ENCODE measurements at places on chromosomes 7 and 10.

DNA sequence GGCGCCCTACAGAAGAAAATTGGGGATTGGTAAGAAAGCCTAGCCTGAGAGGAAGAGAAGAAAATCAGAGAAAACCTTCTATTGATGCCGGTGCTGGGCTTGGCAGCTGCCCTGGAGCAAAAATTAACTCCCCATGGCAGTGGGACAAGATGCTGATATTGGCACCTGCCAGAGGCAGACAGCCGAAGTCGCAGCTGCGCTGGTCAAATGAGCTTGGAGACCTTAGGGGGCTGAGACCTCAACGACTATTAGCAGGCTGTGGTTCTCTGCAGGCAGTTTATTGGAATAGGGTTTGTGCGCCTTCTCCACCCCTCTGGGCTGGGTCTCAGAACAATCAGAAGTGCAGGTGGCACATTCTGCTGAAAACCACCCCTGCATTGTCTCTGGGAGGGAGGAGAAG, 213.7 kb downstream of the GFRA1 start:
- H3K27me3 ChIP-seq, result no peaks in the 10 kb centered on the region
- no peak for DNase-seq
- H3K36me3 ChIP-seq, result no peaks in the 10 kb centered on the region
- H3K4me1 ChIP-seq, result no peaks in the 10 kb centered on the region

GRCh38 chr7:43834463-43835251, 34.7 kb downstream of the MRPS24 start:
- no peak for DNase-seq
- H3K27ac ChIP-seq, result no peak overlapping the region
- H3K4me3 ChIP-seq, result no peak overlapping the region
- peaks cover 10% of the 10 kb centered on the region for H3K4me1 ChIP-seq
- H3K27me3 ChIP-seq, result no peaks in the 10 kb centered on the region
- H3K36me3 ChIP-seq, result no peaks in the 10 kb centered on the region

DNA sequence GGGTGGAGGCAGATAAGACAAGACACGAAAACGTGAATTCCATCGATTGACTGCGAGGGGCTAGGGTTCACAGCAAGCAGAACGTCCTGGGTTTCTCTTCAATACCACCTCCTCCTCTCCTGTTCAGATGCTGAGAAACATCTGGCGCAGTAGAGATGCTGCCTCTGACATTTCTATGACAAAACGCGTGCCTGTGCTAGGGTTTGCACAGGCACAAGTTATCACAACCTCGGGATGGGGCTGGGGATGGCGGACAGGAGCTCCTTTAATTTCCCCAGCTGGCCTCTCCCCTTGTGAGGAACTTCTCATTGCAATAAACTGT, 99.8 kb upstream of the SVIL start:
- peak overlapping the region; percentile 88 for H3K4me3 ChIP-seq
- H3K4me1 ChIP-seq, result peaks cover 59% of the 10 kb centered on the region
- no peaks in the 10 kb centered on the region for H3K27me3 ChIP-seq
- no peaks in the 10 kb centered on the region for H3K36me3 ChIP-seq

DNA sequence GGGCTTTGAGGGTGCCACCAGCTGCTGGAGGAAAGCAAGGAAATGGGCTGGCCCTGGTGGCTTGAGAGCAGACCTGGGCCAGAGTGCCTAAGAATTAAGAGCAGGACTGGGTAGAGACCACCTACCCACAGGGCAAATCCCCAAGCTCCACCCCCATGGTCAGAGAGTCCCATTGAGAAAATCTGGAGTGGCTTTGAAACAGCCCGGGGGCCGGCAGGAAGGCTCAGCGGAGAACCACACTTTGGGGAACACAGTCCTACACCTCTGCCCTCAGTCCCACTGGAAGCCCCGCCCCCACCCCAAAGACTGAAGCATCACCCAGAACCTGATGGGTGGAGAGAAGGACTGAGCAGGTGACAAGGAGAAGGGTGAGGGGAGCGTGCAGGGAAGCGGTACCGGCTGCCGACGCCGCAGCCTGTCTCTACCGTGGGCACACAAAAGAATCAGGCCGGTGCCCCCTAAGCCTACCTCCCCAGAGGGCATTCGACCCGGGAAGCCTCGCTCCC, 3.6 kb downstream of the SMARCD3 start:
- H3K27ac ChIP-seq, result no peak overlapping the region
- H3K4me1 ChIP-seq, result peaks cover 74% of the 10 kb centered on the region
- peaks cover 26% of the 10 kb centered on the region for H3K36me3 ChIP-seq
- peaks cover 60% of the 10 kb centered on the region for H3K27me3 ChIP-seq
- DNase-seq, result no peak

- no peak for DNase-seq
- H3K27ac ChIP-seq, result no peak overlapping the region
- no peaks in the 10 kb centered on the region for H3K36me3 ChIP-seq
- no peaks in the 10 kb centered on the region for H3K4me1 ChIP-seq
- H3K4me3 ChIP-seq, result no peak overlapping the region
Measured at GRCh38 chr7:26574476-26574875, 282.8 kb downstream of the SNX10 start.

DNA sequence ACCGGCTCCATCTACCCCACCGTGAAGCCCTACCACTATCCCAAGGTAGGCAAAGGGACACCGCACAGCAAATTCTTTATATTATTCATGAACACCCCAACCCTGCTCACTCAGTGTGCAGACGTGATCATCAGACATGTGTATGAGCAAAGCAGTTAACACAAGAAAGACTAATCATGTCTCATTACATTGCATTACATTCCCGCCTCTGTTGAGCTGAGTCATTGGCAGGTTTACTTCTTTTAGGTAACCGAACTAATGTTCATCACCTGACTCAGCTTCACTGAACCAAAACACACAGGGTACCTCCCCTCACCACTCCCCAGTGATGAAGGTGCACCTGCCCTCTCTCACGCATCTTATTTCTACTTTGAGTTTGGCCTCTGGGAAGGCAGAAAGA, 233.4 kb downstream of the PAXIP1 start:
- H3K4me3 ChIP-seq, result no peak overlapping the region
- no peak overlapping the region for H3K27ac ChIP-seq
- H3K4me1 ChIP-seq, result no peaks in the 10 kb centered on the region
- no peaks in the 10 kb centered on the region for H3K27me3 ChIP-seq
- no peak for DNase-seq

- DNase-seq, result no peak
- H3K4me1 ChIP-seq, result no peaks in the 10 kb centered on the region
- H3K27ac ChIP-seq, result no peak overlapping the region
- no peak overlapping the region for H3K4me3 ChIP-seq
Measured at GRCh38 chr10:108653531-108653930, 1269.8 kb downstream of the XPNPEP1 start.

DNA sequence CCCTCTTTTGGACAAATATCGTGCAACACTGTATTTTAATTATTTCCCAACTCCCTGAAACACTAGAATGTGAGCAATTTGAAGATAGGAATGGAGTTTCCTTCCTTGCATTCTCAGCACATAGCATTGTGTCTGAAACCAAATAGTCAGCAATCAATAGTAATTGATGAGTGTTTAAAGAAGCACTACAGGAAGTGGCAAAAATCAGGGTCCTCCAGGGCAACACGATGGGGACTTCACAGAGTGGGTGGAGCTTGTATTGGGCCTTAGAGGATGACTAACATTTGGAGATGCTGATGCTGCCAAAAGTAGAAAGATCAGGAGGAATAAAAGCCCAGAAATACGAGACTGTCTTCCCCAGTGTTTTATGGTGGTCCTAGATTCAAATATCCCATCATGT, 94.9 kb downstream of the NPSR1 start:
- H3K36me3 ChIP-seq, result no peaks in the 10 kb centered on the region
- no peak for DNase-seq
- no peak overlapping the region for H3K4me3 ChIP-seq
- no peaks in the 10 kb centered on the region for H3K4me1 ChIP-seq

GRCh38 chr7:128660596-128660995, 11.5 kb upstream of the GARIN1A start:
- H3K36me3 ChIP-seq, result no peaks in the 10 kb centered on the region
- H3K27me3 ChIP-seq, result no peaks in the 10 kb centered on the region
- H3K4me3 ChIP-seq, result no peak overlapping the region
- no peak for DNase-seq
- no peaks in the 10 kb centered on the region for H3K4me1 ChIP-seq

DNA sequence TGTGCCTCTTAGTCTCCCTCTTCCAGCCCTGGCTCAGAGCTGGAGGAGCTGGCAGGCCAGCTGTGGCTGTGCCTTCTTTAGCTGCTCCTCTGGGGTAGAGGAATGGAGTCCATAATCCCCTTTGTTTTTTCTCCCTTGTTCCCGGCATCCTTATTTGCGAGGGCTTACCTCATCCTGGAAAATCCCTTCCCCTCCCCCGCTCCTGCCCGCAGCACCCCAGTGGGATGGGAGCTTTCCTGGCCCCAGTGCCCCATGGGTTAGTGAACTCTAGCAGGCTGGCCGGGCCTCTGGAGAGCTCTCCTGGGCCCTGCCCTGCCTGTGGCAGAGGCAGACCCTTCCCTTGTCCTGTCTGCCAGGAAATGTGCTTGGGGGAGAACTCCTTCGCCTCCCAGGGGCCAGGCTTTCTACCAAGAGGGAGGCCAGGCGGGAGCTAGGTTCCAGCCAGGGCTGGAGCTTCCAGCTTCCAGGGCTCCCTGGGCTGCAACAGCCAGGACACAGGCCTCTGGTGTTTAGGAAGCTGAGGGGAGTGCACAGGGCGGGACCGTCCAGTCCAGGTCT, 16.5 kb upstream of the TRIM8 start:
- H3K4me3 ChIP-seq, result no peak overlapping the region
- DNase-seq, result no peak
- no peaks in the 10 kb centered on the region for H3K36me3 ChIP-seq
- H3K27ac ChIP-seq, result peak overlapping the region; percentile 76
- H3K4me1 ChIP-seq, result peaks cover 35% of the 10 kb centered on the region

- no peaks in the 10 kb centered on the region for H3K4me1 ChIP-seq
- no peaks in the 10 kb centered on the region for H3K27me3 ChIP-seq
- DNase-seq, result no peak
- no peak overlapping the region for H3K27ac ChIP-seq
Measured at GRCh38 chr10:47183704-47184041, 116.3 kb upstream of the GDF10 start.

DNA sequence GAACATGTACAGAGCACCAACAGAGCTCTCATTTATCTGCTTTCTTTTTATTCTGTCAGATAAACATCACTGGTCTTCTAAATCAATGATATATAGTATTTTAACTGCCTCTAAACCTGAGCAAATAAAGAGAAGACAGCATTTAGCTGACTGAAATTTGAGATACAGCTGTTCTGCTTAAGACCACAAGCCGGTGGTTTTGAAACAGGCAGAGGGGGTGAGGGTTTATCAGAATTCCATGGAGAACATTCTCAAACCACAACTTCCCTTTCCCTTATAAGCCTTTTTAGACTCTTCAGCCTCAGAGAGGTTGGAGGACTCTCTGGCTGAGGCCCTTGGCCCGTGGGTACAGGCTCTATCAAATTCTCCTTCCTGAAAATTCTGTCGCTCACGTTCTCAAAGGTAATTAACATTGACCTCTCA, 87.4 kb upstream of the RSU1 start:
- no peak for DNase-seq
- no peak overlapping the region for H3K4me3 ChIP-seq
- H3K4me1 ChIP-seq, result no peaks in the 10 kb centered on the region
- H3K36me3 ChIP-seq, result no peaks in the 10 kb centered on the region
- H3K27ac ChIP-seq, result no peak overlapping the region
- H3K27me3 ChIP-seq, result no peaks in the 10 kb centered on the region
